IMR-90 (cell line): ENCODE measurements at places on chromosomes 6 and 20.

GRCh38 chr6:112298816-112299281 lies 44.5 kb upstream of the LAMA4 start:
- peak; percentile 94 for DNase-seq

- DNase-seq = peak; percentile 44
Observed at GRCh38 chr20:40962733-40963504, 65.7 kb upstream of the TOP1 start.

- no peak for DNase-seq
Observed at GRCh38 chr6:64694356-64694755, 1012.7 kb downstream of the EYS start.

- DNase-seq = no peak
Observed at GRCh38 chr6:20211941-20212391, 303 bp downstream of the MBOAT1 start.

DNA sequence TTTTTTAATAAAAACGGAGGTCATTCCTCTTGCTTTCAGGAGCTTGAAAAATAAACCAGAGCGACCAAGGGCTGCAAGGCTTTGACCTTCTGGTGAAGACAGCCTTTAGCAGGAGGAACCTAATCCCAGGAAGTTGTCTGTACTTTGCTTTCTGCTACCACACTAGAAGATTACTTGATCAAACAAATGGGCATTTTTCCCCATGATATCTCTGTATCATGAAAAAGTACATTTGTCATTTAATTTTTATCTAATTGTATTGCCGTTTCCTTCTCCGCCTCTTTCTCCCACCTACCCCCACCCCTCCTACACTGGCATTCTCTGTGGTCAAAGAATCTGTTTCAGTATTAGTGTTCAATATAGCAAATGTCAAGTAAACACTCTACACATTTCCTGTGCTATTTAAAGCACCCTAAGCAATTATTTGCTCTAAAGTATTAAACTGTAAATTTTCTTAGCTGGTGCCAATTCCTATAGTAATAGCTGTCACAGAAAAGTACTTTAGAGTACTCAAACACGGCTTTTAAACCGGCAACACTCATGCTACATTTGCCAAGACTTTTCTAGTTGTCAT lies 29.7 kb downstream of the ATXN1 start:
- no peak for DNase-seq

DNA sequence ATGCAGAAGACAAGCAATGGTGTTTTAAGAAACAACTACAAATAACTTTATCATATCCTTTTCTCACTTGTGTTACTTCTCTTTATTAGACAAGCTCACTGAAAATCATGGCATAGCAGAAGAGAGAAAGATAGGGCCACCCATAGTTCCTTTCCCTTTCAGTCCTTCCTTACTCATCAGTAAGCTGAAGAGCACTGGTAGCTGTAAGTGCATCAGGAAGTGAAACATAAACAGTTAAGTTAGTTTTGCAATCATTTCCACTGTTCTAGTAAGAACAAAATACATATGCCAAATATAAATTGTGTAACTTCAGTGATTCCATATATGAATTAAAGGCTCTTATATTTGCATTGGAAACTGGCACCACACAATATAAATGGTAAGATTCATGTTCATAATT lies 220.1 kb downstream of the HACE1 start:
- DNase-seq = peak; percentile 43

DNA sequence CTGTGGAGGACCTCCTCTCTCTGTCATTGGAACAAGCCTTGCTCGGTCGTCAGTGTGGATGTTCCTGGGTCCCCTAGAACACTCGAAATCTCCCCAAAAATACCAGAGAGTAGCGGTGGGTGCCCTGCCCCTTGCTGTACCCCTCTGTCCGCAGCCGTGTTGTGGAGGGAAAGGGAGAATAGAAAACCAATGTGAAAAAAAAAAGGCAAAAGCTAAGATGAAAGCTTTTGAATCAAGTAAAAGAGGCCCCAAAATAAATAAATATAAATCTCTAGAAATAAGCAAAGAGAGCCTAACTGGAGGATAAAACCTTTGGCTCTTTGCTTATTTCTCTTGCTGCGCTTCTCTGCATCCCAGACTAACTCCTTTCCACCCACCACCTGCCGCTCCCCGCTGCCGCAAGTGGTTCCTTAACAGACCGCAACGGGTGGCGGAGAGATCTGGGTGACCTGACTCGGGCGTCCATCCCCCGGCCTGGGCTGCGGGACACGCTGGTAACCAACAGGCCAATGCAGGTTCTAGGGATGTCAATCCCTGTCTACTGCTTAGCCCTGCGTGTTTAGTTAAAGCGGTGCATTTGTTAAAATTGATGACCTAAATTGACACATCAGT lies 110.0 kb downstream of the GPX5 start:
- DNase-seq = no peak

- DNase-seq = no peak
Observed at GRCh38 chr20:1267161-1267560, 1.1 kb downstream of the SNPH start.

- DNase-seq = peak; percentile 67
Observed at GRCh38 chr6:53441761-53442160, 93.0 kb upstream of the ELOVL5 start.

DNA sequence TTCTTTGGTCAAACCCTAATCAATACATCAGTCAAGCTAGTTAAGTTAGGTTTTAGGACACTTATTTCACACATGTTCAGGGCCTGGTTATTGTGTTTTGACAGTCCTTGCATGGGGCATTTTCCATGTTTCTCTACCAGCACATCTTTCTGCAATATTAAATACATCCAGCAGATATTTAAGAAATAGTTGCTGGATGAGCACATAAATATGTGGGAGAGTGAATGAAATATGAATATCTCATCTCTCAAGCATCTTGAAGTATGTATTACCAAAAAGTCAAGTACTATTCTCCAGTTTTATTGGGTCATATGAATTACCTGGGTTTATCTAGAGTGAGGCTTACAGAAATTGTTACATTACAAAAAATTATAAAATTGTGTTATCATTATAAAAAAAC lies 621.9 kb upstream of the GJE1 start:
- DNase-seq = peak; percentile 23

GRCh38 chr20:4519534-4519933 lies 202.2 kb upstream of the PRND start:
- no peak for DNase-seq

- DNase-seq = peak; percentile 68
Observed at GRCh38 chr6:113301651-113302050, 555.5 kb upstream of the MARCKS start.

GRCh38 chr6:93242049-93242448 lies 177.3 kb downstream of the EPHA7 start:
- no peak for DNase-seq

DNA sequence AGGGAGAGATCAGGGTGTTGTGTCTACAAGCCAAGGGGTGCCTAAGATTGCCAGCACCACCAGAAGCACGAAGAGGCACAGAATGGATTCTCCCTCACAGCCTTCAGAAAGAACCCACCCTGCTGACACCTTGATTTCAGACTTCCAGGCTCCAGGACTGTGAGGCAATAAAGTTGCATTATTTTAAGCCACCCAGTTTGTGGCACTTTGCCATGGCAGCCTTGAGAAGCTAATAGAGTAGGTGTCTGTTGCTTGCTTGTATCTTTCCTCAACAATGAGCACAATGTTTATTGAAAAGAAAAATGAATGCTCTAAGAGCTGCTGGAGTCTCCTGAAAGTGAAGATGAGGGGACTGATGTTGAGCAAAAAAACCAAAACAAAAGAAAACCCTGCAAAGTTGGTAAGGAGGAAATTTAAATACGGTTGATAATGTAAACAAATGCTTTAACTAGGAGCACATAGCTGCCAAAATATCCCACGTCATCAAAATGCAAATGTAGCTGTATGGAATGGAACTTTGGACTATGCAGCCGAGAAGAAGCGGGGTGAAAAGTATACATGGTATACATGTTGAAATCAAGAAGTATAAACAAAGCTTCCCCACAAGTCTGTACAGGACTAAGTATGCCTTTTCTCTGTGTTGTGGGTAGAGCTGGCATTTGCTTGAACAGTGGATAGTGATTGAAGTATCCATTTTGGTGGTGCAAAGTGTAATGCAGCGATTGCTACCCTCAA lies 8.0 kb downstream of the IL20RA start:
- DNase-seq = no peak

GRCh38 chr6:131979515-131980337 lies 28.6 kb upstream of the CCN2 start:
- DNase-seq = peak; percentile 97

GRCh38 chr20:25129908-25130307 lies 48.0 kb upstream of the VSX1 start:
- no peak for DNase-seq

DNA sequence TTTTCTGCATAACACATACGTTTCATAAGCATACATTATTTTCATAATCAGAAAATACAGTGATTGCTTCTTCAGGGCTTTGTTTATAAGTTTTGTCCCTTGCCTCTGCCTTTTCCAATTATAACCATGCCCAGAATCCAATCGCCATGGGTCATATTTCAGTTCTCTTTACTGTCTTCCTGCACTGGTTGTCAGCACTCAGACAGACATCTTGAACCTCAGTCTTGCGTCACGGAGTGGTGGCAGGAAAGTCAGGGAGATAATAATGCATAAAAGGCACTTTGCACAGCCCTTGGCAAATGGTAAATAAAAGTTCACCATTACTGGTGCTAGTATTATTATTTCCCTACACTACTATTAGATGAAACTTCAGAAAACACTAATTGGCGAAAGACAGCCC lies 7.2 kb downstream of the KIF16B start:
- no peak for DNase-seq

GRCh38 chr6:137877606-137878005 lies 10.5 kb downstream of the TNFAIP3 start:
- no peak for DNase-seq

- DNase-seq = no peak
Observed at GRCh38 chr6:90496258-90497016, 90.4 kb downstream of the MAP3K7 start.

- no peak for DNase-seq
Observed at GRCh38 chr6:157376241-157376640, 4.7 kb upstream of the ZDHHC14 start.

DNA sequence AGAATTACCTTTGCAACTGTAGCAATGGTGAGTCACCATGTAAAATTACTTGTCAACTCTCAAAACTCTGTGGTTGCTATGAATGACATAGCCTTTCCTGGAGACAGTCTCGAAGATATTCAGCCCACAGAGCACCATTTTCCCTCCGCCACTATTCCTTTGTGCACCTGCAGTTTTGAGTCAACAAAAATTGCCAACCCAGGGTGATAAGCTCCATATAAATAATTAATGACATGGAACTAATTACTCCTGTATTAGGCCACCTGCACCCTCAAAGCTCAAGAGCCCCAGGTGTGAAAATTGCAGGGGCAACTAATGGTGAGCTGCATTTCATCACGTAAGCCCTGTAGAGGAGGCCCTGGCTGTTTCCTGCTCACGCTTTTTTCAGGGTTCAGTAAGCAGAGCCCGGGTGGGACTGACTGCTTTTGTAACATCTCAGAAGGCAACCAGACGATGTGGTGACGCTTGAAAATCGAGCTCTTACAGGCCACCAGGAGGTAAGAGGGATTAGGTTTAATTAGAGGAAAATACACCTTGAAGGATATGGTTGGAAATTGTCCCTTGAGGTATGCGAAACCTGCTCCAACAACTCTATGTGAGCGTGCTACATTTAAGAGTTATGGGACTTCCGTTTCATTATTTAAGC lies 70.8 kb downstream of the BMP2 start:
- DNase-seq = no peak

GRCh38 chr20:33475381-33476152 lies 14.3 kb upstream of the CBFA2T2 start:
- DNase-seq = no peak

- no peak for DNase-seq
Observed at GRCh38 chr20:20712004-20712473, 405 bp downstream of the RALGAPA2 start.

GRCh38 chr20:59667981-59668515 lies 63.7 kb downstream of the PHACTR3 start:
- DNase-seq = no peak

DNA sequence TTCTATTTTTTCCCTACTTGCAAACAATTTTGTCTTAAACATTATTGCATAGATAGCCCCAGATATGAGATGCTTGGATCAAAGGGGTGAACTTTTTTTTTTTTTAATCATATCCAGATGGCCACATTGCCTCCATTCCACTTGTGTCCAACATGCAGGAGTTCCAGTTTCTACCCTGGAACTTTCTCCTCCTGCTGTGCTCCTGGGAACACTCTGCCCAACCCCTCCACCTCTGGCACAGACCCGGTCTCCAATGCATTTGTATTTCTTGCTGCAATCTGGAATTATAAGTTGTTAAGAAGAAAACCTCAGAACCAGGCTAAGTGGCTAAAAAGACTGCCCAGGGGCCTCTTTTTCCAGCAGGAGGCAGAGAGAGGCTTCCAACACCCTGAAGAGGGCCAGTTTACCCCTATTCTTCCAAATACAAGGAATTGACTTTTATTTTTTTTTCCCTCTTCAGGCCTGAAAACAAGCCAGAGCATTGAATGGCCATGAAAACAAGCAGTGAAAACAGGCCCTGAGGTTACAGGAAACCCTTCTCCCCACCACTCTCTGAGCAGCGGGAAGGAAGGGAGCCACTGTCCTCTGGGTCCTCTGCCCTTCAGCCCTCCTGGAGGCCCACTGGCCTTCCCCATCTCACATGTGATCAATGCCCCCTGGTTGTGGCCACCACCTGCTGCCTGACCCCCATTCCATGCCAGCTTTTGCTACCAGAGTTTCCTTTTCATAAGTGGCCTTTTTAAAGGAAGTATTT lies 44.3 kb downstream of the PDYN start:
- no peak for DNase-seq

DNA sequence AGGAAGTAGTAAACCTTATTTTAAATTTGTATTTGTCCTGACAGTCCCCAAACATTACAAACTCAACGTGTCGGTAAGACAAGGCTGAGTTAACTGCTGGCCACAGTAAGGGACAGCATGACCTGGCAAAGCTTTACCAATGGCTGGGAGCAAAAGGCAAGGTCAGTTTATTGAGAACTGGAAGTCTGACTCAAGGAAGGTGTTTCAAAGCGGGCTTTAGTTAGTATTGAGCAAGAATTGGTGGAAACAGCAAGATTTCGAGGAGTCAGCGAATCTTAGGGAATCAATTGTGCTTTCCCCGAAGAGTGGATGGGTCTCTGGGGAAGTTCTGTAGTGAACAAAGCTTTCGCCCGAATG lies 885 bp upstream of the GZF1 start:
- DNase-seq = peak; percentile 24

DNA sequence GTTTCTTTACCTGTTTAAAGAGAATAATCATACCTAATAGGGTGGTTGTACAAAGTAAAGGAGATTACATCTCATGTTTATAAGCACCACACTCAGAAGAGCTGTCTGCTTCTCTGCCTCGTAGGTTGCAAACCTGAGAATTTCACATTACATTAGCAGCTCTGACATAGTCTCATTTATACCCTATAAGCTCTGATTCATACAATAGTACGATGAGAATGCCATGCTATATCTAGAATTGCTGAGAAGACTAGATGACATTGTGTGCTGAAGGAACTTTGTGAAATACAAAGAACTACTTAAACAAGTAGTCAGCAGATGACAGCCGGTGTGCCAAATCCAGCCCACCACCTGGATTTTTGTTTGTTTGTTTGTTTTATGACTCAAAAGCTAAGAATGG lies 121.2 kb downstream of the ADAT2 start:
- DNase-seq = peak; percentile 41
